Left renal pelvis (tissue), 4 donors: ENCODE measurements at places on chromosomes 5 and 9. TPM values are rescaled to one million over a fixed set of nuclear protein-coding genes. Genes with fewer than 3 reads are reported as not detected.

The PCDHGA10 gene
- polyA plus RNA-seq = 3.1 TPM

The CDK9 gene
- 73.8 TPM for polyA plus RNA-seq

The SPINK6 gene
- not detected for polyA plus RNA-seq

The F2R gene
- polyA plus RNA-seq = 44.0 TPM

The TRAF1 gene
- polyA plus RNA-seq = 5.9 TPM

The ARL10 gene
- 13.5 TPM for polyA plus RNA-seq

The CNTFR gene
- 90.7 TPM for polyA plus RNA-seq

The CHSY3 gene
- 6.2 TPM for polyA plus RNA-seq

The RNF208 gene
- polyA plus RNA-seq = 15.3 TPM

The FOXD4 gene
- 0.20 TPM for polyA plus RNA-seq

The SOWAHA gene
- 4.5 TPM for polyA plus RNA-seq

The TMEM141 gene
- 86.2 TPM for polyA plus RNA-seq

The PCDHGB4 gene
- 7.4 TPM for polyA plus RNA-seq

The TBC1D13 gene
- polyA plus RNA-seq = 33.2 TPM

The GALNT12 gene
- 10.4 TPM for polyA plus RNA-seq

The ZNF879 gene
- polyA plus RNA-seq = 5.6 TPM

DNA sequence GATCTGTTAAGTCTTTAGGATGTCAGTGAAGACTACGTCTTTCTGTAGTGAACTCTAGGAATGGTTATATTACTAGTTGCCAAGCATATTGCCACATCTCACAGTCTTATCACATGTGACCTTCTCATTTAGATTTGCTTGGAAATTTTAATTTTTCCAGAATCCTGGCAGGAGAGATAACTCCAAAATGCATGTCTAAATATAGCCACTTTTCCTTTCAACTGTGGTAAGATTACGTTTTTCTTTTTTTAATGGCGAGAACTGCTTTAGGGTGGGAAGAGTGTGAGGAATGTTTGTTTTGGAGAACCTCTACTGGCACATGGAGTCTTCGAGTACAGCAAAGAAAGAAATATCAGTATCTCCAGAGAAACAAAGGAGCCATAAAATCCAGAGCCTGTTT lies 91.7 kb upstream of the ADAMTSL1 start:
- no peak for DNase-seq

GRCh38 chr9:97512966-97513560 lies 11.6 kb downstream of the TMOD1 start:
- no peak for DNase-seq

GRCh38 chr9:95635986-95636671 lies 119.4 kb upstream of the PTCH1 start:
- no peak for DNase-seq

DNA sequence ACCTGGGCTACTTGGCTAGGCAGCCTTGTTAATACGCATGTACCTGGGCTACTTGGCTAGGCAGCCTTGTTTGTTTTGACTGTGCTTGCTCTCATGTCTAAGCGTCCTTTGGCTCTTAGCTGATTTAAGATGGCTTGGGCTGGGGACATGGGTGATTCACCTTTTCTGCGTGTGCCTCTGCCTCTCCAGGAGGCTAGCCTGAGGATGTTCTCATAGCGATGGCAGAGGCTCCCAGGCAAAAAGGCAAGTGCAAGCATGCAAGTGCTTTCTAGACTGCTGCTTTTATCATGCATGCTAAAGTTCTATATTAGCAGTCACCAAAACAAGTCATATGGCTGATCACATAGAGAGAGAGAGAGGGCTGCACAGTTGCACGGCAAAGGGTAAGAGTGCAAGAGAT lies 300.5 kb downstream of the IRX1 start:
- DNase-seq = no peak

GRCh38 chr5:74767579-74767913 lies 497 bp downstream of the NSA2 start:
- no peak for DNase-seq

DNA sequence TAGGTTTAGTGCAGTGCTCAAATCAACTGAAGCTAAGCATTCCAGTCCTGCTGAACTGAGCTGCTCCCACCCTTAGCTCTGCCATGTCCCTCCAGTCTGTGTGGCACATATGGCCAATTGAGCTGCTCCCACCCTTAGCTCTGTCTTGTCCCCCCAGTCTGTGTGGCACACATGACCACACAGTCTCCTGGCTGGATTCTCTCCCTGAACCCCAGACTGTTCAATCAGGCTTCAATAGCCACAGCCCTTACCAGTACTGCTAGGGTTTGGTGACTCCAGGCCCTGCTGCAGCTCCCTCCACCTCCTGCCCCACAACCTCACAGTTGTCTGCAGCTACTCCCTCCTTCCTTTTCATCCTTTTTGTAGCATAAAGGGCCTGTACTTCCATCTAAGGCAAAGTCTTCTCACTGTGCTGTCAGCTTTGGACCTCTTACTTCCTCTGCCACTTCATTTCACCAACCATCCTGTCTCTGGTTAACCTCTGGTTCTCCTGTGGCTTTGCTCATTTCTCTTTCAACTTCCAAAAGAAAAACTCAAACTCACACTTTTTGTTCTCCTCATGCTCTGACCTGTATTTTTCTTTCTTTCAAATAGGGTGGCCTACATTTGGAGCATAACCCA lies 50.8 kb downstream of the ADAMTS12 start:
- no peak for DNase-seq

DNA sequence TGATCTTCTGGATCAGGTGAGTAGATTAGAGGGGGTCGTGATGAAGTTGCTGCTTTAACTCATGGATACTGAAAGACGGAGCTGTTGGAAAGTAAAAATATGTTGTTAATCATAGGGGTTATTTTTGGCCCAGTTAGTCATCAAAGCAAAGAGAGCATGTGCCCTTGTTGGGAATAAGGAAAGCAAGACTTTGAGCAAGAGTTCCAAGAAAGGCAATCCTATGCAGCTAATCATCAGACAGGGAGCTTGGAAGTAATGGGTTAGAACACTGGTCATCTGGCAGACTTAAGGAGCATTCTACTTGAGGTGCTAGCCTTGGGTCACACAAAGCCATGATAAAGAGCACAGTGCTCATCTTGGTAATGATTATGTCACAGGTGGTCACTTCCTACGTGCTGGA lies 18.3 kb downstream of the ASPN start:
- no peak for DNase-seq

GRCh38 chr5:156942064-156942463 lies 21.0 kb downstream of the TIMD4 start:
- DNase-seq = no peak

- no peak for DNase-seq
Measured at GRCh38 chr5:146005264-146005663, 68.9 kb downstream of the SH3RF2 start.

DNA sequence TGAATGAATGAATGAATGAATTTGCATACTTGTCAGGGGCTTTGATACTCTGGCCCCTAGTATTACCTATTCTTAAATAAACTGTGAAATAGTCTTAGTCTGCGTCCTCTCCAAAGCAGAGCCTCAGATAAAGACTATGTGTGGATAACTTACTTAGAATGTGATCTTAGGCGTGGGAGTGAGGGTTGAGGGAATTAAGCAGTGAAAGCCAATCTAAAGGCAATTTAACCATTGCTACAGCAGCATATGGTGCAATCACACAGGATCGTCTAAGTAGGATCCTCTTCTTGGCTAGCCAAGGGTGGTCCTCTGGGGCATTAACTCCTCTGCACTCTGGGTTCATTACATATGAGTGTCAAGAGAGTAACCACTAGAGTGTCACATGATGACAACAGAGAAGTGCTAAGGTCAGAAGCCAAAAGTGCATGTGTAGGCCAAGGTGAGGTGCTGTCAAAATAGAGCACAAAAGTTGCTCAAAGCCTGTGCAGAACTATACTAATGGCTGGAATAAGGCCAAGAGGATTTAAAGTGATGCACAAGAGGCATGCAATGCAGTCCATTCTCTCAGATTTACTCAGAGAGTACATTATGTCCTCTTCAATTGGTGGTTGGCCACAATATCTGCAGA lies 274.4 kb upstream of the SEMA6A start:
- no peak for DNase-seq

- no peak for DNase-seq
Measured at GRCh38 chr5:51095486-51095885, 287.8 kb upstream of the ISL1 start.

DNA sequence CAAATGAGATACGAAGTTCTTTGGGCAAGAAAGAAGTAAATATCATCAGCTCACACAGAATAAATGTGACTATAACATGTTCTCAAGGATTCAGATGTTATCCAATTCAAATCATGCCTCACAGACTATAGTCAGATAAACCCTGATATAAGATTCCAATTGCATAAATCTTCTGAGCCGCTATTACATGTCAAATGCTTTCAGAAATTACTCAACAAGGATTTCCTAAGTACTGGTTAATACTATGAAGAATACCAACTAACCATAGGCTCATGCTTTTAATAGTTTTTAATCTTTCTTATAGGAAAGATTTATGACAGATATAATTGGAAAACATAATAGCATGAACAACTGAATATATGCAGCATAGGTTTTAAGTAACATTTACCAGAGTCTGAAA lies 73.6 kb downstream of the BAAT start:
- DNase-seq = no peak

- no peak for DNase-seq
Measured at GRCh38 chr5:126538579-126538978, 56.4 kb downstream of the ALDH7A1 start.

GRCh38 chr5:176446884-176447590 lies 1.1 kb upstream of the FAF2 start:
- DNase-seq = no peak

DNA sequence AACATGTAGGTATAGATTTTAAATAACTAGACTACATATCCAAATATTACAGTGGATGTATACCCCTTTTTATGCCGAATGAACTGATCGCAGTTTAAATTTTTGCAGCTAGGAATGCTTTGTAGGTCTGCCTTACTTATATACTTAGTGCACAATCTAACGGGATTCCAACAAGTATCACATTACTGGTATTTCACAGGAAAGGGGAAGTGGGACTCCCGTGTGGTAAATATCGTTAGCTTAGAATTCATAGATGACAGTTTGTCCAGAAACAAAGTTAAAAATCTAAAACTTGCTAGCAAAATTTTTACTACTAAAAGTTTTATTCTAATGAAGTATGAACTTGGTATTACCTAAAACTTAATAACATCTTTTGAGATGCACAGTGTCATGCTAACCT lies 193.5 kb upstream of the TLX3 start:
- no peak for DNase-seq

DNA sequence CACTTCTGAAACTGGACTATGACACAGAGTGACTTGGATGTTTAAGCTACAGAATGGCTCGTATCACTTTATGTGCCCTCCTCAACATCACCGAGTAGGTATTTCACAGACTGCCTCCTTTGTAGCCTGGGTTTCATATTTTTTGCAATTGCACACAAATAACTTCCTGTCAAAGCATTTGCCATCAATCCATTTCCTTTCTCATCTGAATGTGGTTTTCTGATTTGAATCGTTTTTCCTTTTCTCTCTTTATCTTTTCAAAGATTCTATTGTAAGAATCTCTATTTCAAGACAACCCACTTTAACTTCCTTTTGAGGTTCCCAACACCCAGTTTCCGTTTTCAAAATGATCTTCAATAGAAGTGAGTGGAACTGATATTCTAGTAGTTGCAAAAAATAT lies 563.8 kb upstream of the ARRDC3 start:
- no peak for DNase-seq

DNA sequence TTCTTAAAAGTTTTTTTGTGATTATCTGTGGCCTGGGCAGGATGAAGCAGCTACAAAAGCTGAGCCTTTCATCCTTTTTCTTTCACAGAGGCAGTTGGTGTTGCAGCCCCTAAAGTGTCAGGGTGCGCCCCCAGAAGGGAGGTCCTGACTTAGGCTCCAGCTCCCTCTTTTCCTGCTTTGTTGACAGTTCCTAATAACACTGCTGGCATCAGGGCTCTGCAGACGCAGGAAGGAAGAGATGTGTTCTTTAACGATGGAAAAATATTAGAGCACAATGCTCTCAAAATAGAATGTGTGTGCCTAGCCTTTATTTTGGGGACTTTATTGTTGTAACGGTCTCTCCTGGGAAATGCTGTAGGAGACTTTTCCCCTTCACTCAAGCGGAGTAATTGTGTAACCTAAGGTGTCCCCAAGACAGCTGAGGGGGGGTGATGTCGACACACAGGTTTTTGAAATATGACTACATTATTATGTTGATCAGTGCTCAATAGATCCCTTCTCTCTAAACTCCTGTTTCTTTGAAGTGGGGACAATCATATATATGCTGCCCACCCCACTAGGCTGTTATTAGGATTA lies 135.6 kb downstream of the SEMA6A start:
- DNase-seq = no peak

GRCh38 chr5:172636279-172637050 lies 4.6 kb upstream of the NEURL1B start:
- no peak for DNase-seq

DNA sequence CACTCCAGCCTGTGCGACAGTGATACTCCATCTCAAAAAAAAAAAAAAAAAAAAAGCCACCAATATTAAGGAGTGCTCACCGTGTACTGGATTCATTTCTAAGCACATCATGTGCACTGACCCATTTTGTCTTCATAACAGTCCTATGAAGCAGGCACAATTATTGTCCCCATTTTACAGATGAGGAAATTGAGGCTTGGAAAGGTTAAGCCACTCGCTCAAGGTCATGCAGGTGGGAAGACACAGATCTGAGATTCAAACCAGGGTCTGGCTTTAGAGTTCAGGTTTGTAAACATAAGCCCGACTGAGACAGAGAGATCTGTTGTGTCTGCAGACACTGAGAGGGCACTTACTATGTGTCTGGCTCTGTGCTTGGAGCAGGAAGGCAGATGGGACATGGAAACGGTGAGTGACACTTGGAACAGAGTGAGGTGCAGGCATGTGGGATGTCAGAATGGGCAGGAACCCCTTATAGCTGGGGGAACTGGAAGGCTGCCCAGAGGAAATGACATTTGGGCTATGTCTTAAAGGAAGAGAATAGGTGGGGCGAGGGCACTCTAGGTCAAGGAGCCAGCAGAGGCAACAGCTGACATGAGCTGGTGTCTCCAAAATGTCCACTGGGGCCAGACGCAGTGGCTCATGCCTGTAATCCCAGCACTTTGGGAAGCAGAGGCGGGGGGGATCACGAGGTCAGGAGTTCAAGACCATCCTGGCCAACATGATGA lies 69.9 kb downstream of the STK10 start:
- DNase-seq = no peak

- no peak for DNase-seq
Measured at GRCh38 chr5:179820483-179821297, at the start of gene SQSTM1. Gene SQSTM1, plus strand, starts transcription at chr5:179820905. Its CDS starts 32 bp downstream, at chr5:179820937.

- DNase-seq = no peak
Measured at GRCh38 chr5:79829260-79829659, 139.6 kb downstream of the CMYA5 start.

- DNase-seq = no peak
Measured at GRCh38 chr5:56128113-56128512, 105.0 kb downstream of the ANKRD55 start.

- DNase-seq = no peak
Measured at GRCh38 chr9:131986089-131986488, 93.6 kb downstream of the MED27 start.

GRCh38 chr9:123999661-124000060 lies 11.9 kb upstream of the LHX2 start:
- no peak for DNase-seq
